Esophagus mucosa (tissue), 1 donor: ENCODE measurements at places on chromosomes 7 and 10. TPM values are rescaled to one million over a fixed set of nuclear protein-coding genes. Genes with fewer than 3 reads are reported as not detected.

The TAS2R3 gene
- 0.96 TPM for total RNA-seq

DNA sequence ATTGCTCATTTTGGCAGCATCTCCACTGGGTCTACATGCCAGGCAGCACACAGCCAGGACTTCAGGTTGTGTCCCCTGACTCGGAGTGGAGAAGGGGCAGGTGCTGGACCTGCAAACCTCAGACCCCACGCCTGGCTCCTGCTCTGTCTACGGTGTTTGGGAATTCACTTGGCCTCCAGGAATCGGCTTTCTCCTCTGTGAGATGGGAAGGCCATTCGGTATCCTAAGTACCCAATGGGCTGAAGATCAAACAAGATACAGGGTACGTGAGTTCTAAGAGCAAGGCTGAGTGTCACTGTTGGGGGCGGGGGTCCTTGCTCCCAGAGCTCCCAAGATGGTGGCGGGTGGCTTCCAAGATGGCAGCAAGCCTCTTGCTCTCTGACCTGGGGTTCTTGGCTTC, 73.2 kb upstream of the EN2 start:
- no peak for ATAC-seq

DNA sequence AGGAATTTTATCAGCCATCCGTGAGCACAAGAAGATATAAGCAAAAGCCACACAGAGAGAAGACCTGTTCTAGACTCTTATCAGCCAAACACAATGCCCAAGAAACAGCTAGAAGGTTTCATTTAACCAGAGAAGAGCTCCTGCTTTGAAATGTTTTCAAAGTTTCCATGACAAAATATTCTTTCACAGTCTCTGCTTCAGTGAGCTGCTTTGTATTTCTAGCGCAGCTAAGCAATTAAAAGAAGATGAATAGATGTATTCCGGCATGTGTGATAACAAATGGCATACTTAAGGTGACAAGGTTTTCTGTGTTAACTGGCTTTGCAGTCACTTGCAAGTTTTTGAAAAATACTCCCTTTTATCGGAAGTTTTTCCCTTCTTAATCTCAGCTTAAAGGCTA, 78.9 kb upstream of the NXPH1 start:
- ATAC-seq: no peak

The DRGX gene
- total RNA-seq: not detected

DNA sequence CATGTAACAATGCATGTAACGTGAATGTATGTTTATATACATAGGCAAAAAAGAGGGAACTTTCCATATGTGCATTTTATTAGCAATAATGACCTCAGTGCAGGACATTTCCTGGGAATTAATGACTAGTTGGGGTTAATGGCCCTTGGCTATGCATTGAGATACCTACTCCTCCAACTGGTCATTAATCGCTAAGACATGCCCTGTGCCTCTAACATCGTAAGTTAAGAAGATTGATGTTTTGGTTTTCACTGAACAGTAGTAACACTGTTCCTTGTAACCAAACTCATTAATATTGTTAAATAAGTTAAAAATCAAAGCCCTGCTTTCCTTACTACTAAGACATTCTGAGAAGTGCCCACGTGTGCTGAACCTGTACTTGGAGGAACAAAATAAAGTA, 61.7 kb downstream of the SEMA3D start:
- no peak for ATAC-seq

DNA sequence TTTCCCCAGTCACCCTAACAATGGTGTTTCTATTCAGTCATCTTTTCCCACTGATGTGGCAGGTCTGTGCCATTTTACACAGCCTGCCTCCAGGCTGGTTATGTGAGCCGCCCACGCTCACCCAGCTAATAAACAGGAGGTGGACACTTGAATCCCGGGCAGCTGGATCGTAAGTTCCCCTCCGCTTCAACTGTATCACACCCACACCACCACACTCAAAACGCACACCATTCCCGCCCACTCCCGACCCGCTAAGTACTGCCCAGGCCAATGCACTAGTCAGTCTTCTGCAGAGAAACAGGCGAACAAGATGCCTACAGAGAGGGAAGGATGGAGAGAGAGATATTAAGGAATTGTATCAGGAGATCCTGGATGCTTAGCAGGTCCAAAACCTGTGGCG, 38.9 kb upstream of the PFKP start:
- no peak for ATAC-seq

The FXYD4 gene
- not detected for total RNA-seq

GRCh38 chr10:34454590-34455261, 360.4 kb downstream of the PARD3 start:
- ATAC-seq: no peak

GRCh38 chr7:27459731-27460053, 203.0 kb downstream of the HIBADH start:
- ATAC-seq: no peak

The BTBD16 gene
- 0.16 TPM for total RNA-seq

DNA sequence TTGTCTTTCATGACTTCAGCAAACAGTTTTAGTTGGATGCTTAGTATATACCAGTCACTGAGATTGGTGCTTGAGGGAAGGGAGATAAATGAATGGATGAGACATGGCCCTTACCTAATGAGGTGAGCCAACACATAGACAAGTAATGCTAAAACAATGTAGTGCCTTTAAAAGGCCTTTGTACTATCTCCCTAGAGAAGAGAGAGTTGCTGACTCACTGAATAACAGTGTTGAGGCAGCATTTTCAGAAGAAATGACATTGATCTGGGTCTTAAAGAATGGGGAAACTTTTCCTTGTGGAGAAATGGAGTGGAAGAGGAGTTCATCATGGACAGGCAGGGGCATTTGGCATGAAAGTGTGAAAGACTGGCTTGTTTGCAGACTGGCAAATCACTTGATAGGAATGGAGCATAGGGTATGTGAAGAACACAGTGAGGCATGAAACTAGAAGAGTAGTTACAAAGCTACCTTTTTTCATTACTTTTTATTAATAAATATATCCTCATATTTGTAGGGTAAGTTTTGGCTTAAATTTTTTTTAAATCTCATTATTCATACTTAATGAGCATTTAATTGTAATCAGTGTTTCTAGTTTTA, 91.2 kb downstream of the KAT6B start:
- ATAC-seq: peak; percentile 98
